ENCODE measurements at places on chromosomes 16 and 17.

DNA sequence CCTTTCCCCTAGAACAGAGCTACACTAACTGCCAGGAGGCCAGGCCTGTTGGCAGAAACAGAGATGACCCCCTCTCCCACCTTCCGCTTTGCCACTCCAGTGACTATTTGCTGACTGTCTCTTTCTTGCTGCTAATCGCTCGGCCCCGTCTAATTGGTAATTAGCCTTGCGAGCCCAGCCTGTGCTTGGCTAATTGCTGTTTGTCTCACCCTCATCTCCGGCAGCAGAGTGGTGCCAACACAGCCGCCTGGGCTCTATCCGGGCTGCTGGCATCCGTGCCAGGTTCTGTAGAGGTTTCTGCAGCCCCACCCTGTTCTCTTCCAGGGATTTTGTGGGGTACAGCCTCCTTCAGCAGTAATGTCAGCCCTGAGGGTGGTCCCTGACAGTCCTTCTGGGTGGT lies 27.4 kb upstream of the PHB1 start:
- DNase-seq: no peak

DNA sequence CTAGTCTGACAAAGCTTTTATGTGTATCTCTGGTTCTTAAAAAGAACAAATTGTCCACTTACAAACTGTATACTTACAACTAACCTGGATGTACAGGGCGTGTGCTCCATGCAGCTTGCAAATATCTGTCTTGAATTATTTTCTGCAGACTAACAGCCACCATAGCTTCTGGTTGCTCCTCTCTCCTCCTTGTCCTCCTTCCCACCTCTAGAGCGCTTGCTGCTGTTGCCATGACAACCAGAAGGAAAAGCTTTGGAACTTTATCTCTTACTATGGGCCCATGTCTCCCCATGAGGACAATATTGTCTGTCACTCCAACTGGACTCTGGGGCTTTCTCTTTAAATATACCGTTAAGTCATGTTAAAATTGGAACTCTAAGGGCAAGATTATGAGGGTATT lies 71.5 kb upstream of the DHX40 start:
- DNase-seq: no peak

DNA sequence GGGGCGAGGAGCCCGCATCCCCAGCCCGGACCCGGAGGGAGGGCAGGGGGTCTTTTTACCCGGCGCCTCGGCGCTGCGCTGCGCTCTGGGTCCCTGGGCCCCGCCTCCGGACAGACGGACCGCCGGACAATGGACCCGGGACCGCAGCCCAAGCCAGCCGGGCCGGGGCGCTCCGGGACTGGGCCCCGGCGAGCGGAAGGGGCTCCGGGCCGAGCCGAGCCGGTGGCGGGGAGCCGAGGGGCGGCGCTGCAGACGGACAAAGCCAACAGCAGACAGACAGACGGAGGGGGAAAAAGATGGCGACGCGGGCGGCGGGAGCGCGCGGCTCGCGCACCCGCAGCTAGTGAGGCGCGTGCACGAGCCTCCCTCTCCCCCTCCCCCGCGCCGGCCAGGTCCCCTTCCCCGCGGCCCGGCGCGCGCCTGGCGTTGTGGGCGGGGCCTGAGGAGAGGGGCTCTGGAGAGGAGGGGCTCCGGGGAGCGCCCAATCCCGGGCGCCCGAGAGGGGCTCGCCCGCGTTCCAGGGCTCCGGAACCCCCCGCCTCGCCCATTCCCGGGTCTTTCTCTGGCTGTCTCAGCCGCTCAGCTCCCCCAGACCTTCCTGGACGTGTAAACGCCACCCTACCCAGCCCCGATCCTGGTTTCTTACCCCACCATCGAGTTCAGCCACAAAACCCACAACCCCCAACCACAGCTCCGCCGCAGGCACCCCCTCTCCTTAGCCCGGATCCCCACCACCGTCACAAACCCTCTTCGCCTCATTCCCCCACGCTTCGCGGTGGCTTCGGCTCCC lies at the start of gene ZNF821:
Gene ZNF821 (minus strand): TSS at position 334 of the 790 bp plus-strand sequence. CDS start 4,236 bp downstream, outside the sequence.
- peak; percentile 74 for DNase-seq

- DNase-seq: no peak
These were observed 5.4 kb downstream of the ABR start for GRCh38 chr17:1174263-1174880.

DNA sequence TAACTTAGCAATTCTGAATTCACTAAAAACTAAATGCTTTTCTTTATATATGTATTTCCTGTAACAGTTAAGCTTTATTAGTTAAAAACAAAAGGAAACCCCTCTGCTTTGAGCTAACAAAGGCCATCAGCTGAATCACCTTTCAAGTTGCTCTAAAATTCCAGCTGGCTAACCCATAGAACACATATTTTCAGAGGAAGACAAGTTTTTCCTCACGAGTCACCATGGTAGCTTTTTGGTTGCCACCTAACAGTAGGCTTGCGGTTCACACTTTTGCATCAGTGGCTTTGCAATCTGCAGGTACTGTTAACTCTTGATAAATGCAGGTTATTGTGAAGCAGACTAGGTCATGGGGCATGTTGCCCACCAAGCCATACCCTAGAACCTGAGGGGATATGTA lies 57.6 kb upstream of the IRX5 start:
- peak; percentile 49 for DNase-seq

- DNase-seq: no peak
These were observed 15.2 kb downstream of the SOCS3 start for GRCh38 chr17:78344666-78345065.

DNA sequence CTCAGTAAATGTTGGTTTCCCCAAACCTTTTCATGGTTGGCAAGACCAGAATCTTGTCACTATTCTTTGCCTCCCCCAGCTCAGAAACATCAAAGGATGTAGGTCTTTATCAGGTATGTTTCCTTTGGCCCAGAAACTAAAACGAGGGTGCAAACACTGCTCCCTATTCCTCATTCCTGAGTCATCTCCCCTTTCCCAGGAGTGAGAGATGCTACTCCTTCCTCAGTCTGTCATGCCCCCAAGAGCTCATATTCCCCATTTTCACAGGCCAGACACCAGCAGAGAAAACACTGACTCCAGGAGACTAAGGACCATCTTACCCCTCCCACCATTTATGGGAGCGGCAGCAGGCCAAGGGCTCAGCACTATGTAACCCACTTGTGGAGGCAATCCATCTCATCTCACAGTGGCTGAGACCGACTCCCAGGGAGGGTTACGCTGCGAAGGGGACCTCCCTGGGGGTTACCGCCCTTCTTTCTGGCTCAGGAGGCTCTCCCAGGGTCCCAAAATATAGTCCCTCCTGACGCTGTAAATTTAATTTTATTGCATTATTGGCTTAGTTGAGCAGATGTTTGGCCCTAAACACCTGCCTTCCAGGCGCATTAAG lies 1.5 kb downstream of the GEMIN4 start:
- no peak for DNase-seq

GRCh38 chr16:84889066-84889465 lies 69.3 kb downstream of the CRISPLD2 start:
- DNase-seq: peak; percentile 54

GRCh38 chr17:79545251-79546005 lies 65.4 kb downstream of the RBFOX3 start:
- DNase-seq: no peak

DNA sequence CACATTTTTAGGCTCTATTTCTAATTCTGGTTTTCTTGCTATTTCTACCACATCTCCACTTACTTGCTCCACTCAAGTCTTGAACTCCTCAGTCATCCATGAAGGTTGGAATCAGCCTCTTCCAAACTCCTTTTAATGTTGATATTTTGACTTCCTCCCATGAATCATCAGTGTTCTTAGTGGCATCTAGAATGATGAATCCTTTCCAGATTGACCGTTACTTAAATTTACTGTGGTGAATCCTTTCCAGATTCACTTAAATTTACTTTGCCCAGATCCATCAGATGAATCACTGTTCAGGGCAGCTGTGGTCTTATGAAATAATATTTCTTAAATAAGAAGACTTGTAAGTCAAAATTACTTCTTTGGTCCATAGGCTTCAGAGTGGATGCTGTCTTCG lies 32.4 kb downstream of the CLTC start:
- peak; percentile 49 for DNase-seq

- no peak for DNase-seq
These were observed at the start of gene GPR179 for GRCh38 chr17:38343608-38344419. Gene GPR179 (minus strand): TSS chr17:38343956. CDS start chr17:38343789, 167 bp downstream.

GRCh38 chr16:26911436-26911835 lies 155.3 kb upstream of the C16orf82 start:
- no peak for DNase-seq

DNA sequence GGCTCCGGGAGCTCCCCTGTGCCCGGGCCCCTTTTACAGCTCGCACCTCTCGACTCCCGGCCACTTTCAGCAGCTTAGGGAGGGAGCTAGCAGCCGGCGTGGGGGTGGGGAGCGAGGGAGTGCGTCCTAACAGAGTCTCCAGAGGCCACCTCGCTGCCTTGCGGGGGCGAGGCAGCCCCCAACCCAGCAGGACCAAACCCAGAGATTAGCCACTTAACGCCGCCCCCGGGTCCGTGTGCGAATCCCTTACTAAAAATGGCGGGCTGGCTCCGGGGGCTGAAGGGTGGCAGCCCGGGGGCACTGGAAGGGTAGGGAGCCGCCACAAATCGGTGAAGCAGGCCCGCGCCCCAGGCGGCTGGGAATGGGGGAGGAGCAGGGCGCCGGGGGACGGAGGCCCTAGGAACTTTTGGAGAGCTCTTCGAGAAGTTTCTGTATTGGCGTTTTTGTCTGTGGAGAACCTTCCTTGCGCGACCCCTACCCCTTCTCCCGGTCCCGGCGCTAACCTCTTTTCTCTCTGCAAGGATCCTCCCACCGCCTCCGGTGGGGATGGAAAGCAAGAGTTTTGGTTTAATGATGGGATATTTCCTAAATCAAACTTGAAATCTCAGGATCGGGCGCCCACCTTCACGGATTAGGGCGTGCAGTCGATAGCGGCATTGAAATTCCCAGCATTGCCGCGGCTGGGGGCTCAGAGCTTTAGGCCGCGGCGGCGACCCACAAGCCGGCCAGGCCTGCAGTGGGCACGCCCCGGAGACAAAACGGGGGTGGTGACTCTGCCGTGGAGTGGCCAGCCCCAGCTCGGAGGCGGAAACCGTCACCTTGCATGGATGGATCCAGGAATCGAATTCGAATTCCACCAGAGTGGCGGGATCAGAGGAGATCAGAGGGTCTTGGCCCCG lies 793 bp upstream of the IRX3 start:
- no peak for DNase-seq

DNA sequence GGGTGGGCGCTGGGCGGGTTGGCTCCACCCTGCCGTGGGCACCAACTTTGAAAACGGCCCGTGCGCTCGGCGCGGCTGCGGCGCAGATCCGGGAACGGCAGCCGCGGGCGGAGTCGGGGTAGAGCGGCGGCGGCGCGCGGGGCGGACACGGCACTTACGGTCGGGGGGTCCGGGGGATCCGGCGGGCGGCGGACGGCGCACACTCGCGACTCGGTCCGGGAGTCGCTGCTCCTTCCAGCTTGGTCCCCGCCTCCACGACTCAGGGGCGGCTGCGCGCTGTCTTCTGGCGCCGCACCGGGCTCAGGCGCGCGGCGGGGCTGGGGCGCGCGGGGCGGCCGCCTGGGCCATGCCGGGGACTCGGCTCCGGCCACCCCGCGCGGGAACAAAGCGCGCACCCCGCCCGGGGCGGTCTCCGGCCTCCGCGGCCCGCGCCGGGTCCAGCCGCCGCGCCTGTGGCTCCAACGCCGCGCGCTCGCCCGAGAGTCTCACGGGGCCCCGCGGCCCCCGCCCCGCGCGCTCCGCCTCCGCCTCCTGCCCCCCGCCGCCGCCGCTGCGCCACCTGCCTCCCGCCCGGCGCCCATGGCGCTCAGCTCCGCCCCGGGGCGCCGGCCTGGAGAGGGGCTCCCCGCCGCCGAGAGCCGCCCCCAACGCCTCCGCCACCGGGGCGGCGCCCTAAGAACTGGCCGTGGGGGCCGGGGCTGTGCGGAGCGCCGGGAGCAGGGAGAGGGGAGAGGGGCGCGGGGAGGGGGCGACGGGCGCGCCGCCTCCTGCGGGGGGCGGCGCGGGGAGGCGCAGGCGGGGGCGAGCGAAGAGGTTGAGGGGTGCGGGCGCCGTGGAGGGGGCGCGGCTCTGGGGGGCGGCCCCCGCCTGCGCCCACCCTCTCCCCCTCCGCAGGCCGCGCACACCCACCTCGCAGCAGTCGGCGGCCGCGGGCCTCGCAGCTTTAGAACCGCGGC lies 35.9 kb downstream of the CBFA2T3 start:
- no peak for DNase-seq

GRCh38 chr16:89721546-89722391 lies 432 bp downstream of the ZNF276 start:
- DNase-seq: peak; percentile 24

DNA sequence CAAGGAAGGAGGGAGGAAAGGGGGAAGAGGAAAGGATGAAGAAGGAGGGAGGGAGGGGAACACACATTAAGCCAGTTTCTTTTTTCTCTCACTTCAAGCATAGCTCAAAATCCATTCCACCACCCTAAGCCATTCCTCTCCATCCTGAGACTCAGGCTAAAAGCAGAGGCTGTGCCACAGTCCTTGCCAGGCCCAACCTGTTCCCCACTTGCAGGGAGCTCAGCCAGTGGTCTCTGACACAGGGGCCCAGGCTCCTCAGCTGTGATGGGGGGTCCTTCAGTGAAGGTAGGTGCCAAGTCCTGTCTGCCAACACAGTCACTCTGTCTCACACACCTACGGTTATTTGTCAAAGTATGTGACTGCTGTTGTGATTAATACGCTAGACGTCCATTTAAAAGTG lies 44.6 kb downstream of the SDK2 start:
- no peak for DNase-seq

GRCh38 chr16:706189-707061 lies 824 bp upstream of the FBXL16 start:
- DNase-seq: no peak
